ENCODE measurements at places on chromosomes 16 and 17. TPM values are rescaled to one million over a fixed set of nuclear protein-coding genes. Genes with fewer than 3 reads are reported as not detected.

DNA sequence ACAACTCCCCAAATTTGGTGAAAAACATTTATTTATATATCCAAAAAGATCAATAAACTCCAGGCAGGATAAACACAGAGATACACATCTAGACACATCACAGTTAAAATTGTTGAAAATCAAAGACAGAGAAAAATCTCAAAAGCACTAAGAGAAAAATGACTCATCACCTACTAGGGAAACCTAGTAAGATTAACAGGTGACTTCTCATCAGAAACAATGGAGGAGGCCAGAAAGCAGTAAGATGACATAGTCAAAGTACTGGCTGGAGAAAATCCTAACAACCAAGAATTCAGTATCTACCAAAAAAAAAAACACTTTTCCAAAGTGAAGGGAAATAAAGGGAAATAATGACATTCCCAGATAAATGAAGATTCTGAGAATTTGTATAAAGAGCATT lies 33.8 kb downstream of the ULK2 start:
- no peak for DNase-seq

- DNase-seq: no peak
Measured at GRCh38 chr16:68082629-68083238, 2.4 kb upstream of the NFATC3 start.

GRCh38 chr17:71666047-71666446 lies 454.8 kb upstream of the SOX9 start:
- DNase-seq: no peak

- DNase-seq: no peak
Measured at GRCh38 chr17:8402921-8403536, 5.4 kb upstream of the RNF222 start.

- DNase-seq: no peak
Measured at GRCh38 chr16:88382491-88383400, at the start of gene ZNF469. Gene ZNF469, plus strand, starts transcription at chr16:88382959. Its CDS starts 44,512 bp downstream, at chr16:88427471.

- DNase-seq: no peak
Measured at GRCh38 chr16:85164838-85165516, 52.7 kb upstream of the CIBAR2 start.

DNA sequence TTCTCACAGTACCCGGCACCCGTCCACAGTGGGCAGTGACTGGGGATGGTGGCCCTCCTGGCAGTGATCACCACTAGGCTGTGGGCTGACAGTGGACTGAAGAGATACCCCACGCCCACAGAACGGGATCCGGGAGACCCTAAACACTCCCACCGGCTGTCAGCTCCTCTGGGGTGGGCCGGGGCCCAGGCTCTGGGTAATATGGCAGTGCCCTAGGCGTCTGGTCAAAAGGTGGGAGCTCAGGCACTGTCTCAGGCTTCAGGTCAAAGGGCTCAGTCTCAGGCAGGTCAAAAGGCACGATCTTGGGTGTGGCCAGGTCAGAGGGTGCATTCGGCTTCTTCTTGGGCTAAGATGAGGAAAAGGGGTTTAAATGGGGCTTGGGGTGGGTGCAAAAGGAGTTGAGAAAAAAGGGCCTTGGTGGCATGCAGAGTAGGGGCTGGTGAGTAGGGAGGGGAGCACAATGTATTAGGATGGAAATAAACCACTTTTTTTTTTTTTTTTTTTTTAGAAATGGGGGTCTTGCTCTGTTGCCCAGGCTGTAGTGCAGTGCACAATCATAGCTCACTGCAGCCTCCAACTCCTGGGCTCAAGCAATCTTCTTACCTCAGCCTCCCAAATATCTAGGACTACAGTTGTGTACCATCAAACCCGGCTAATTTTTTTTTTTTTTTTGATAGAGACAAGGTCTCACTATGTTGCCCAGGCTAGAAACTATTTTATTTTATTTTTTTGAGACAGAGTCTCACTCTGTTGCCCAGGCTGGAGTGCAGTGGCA lies 11.0 kb downstream of the CAVIN1 start:
- DNase-seq: no peak

DNA sequence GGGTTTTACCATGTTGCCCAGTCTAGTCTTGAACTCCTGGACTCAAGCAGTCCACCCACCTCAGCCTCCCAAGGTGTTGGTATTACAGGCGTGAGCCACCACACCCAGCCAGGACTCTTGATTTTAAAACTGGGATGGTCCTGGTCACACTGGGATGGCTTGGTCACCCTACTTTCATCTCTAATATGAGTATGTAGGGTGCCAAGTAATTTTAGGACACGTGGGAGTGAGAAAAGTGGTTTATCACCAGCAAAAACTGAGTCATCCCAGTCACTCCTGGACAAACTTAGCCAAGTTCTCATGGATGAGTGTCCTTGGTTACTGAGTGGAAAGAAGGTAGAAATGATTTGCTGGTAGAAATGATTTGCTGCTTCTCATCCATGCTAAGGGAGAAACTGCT lies 9.9 kb downstream of the CLEC19A start:
- DNase-seq: no peak

The EEF2K gene
- 10.9 TPM for total RNA-seq

The IL17C gene
- not detected for total RNA-seq

Measured in occipital lobe (tissue), 3 donors.